Dermis lymphatic vessel endothelial cell (primary cell): ENCODE measurements at places on chromosomes 4 and X. TPM values are rescaled to one million over a fixed set of nuclear protein-coding genes. Genes with fewer than 3 reads are reported as not detected.

SOX3 gene
- not detected in 2 replicates for total RNA-seq

CNGA1 gene
- 0.17 TPM in 1 of 2 replicates, not detected in the other for total RNA-seq

SMIM31 gene
- not detected in 2 replicates for total RNA-seq

RHOH gene
- under 0.01 TPM in 1 of 2 replicates, not detected in the other for total RNA-seq

COL4A6 gene
- 0.22 and 0.95 TPM in 2 replicates for total RNA-seq
